ENCODE measurements at places on chromosomes 2 and 18.

GRCh38 chr18:59087391-59087790, 52.3 kb upstream of the SEC11C start:
- DNase-seq: no peak

GRCh38 chr2:238845583-238846377, 2.1 kb upstream of the TWIST2 start:
- DNase-seq: no peak

DNA sequence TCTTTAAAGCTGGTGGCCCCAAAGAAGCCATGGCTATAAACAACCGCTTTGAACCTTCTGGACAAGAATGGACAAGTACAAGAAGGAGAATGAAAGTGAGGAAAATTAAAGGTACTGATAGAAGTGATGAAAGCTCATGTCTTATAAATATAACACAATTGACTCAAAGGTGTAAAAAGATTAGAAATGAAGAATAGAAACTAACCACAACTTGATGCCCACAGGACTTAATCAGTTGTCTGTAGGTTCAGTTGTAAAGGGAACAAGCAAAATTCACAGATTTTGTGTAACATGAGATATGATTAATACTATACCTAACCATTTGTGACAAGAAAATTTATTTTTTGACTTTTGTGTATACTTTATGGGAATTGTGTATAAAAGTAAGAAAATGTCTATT, 135.7 kb downstream of the NUP35 start:
- DNase-seq: no peak

GRCh38 chr2:173271135-173271534, 83.5 kb upstream of the CDCA7 start:
- no peak for DNase-seq

GRCh38 chr2:136051001-136051724, 65.7 kb upstream of the DARS1 start:
- DNase-seq: no peak

DNA sequence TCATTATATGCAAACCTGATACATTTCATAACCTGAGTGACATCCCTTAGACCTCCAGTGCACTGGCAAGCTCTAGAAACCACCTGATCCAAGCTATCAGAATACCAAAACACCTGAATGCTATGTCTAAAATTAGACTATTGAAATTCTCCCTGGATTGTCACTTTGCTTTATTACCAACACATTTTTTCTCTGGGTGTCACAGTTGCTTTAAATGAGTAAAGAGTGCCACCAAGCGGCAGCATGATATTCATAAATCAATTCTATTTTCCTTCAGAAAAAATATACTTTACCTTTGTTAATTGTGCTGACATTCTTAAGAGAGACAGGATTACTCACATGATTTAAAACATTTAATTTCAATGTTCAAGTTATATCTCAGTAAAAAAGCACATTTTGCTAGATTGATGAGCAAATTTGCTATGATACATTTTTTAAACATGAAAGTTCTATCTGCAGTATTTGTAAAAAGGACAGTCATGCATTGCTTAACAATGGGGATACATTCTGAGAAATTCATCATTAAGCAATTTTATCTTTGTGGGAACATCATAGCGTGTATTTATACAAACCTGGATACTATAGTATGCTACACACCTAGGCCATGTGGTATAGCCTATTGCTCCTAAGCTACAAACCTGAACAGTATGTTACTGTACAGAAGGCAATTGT, 338.4 kb upstream of the SLC39A10 start:
- DNase-seq: peak; percentile 49

- peak; percentile 24 for DNase-seq
Observed at GRCh38 chr18:64037812-64038414, 68.0 kb downstream of the SERPINB8 start.

- no peak for DNase-seq
Observed at GRCh38 chr2:121130301-121130850, 154.6 kb downstream of the TFCP2L1 start.

DNA sequence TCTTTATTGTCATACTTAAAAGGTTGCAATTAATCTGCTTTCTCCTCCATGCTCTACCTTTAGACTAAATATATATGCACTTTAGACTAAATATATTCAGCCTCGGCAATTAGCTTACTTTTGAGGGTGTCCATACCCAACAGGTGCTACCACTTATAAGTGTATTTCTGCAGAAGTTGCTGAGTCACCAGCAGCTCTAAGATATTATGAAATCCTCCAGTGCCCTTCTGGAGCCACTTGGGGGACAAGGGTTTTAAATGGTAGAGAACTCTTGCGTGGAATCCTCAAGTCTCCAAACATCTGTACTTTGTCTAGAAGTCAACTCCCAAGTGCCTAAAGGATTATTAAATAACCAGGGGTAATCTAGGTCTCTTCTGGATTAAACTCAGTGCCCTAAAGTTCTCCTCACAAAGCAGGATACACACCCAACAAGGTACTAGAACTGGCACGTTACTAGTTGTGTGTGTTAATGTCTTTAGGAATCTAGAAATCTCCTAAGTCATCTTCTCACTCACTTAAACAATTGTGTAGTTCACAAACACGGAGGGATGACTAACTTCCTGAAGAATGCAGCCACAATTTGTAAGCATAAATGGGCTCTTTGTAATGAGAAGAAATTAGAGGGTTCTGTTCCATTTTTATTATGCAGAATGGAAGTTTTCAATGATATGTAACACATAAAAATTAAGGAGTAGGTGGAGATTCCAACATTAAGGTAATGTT, 159.7 kb downstream of the CD226 start:
- DNase-seq: peak; percentile 56

DNA sequence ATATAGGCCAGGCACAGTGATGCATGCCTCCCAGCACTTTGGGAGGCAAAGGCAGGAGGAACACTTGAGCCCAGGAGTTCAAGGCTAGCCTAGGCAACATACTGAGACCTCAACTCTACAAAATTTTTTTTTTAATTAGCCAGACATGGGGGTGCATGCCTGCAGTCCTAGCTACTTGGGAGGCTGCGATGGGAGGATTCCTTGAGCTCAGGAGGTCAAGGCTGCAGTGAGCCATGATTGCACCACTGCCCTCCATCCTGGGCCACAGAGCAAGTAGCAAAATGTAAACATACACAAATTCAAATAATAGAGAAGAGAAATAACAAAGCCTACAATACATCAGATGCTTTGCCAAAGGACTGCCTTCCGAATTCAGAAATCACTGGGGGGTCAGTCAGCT, 7.0 kb upstream of the SP3 start:
- no peak for DNase-seq

GRCh38 chr2:134244086-134244485, 9.8 kb upstream of the MGAT5 start:
- DNase-seq: peak; percentile 34

DNA sequence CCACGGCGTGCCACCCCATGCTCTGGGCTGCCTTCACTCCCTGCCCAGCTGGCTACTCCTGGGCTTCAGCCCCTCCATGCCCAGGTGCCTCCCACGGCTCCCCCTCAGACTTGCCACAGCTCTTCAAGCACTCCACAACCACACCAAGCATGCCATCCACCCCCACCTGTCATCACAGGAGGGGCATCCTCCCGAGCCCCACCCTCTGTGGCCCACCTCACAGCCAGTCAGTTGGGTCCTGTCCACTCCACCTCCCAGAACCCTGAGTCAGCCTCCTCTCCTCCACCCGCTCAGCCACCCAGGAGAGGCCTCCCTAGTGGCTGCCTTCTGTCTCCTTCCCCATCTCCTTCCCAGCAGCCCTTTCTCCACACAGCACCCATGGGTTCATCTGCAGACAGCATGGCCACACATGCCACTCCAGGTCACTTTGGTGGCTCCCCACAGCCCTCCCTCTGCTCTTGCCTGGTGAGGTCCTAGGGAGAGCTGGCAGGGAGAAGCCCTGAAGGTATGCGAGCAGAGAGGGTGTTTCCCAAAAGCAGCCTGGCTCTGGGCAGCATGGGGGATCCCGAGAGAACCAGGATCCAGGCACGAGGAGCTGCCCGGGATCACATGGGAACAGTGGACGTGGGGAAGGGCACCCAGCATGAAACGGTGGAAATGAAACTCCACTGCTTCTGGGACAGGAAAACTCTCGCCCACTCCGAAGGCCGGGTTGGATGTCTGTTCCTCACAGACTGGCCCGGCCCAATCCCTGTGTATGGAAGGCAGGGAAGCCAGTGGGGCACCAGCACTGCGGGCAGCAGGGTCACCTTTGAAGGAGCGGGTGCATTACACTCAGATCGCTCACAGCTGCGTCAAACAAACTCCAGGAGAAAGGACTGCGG, 2.7 kb downstream of the LIMS2 start:
- DNase-seq: no peak

DNA sequence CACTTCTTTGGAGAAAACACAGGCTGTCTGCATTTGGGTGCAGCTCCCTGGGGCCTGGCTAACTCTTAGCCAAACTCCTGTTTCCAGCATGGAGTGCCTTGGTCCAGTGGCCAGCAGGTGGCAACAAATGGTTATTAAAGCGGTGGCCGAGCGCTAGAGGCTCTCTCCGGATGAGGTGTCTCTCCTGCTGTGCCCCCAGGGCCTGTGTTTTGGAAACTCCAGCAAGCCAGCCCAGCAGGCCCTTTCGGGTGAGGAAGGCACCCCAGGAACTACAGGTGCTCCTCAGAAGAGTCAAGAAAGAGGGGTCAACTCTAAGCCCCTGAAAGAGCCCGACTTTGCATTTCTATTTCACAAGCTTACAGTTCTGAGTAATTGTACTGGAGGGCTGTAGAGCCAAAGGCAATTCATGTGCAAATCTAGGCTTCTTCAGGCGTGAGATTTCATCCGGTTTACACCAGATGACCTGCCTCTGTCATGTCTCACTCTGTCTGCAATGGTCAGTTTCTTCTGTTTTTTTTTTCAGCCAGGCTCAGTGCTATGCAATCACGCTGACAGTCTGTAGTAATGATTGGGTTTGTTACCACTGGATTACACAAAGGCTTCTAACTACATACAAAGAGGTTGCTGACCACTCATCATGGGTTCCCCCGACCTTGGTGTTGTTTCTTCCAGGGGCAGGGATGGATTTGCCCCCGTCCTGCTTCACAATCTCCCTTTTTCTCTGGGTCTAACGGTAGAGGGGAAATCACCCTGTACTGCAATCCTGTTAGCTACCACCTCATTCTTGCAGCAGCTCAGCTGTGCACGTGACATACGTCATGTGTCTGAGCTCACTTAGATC, 7.6 kb upstream of the CHRNA1 start:
- DNase-seq: peak; percentile 84

GRCh38 chr2:15678909-15679308, 87.2 kb downstream of the DDX1 start:
- DNase-seq: no peak

GRCh38 chr2:39778233-39778632, 825 bp downstream of the THUMPD2 start:
- no peak for DNase-seq

DNA sequence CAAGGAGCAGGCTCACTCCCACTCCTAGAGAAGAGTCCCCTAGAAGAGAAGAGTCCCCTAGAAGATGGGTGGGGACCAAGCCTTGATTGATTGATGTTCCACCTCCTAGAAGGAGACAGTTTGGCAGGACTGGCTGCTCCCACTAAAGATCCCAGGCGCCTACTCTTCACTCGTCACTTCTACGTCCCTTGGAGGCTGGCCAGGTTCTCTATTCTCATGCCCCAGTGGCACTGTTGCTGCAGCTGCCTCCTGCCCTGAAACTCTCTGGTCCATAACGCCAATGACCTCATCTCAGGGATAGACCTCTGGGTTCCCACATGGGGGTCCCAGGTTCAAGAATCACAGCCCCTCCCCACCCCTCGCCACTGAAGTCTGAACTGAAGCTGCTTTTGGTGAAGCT, 2.5 kb upstream of the SP140L start:
- DNase-seq: no peak

DNA sequence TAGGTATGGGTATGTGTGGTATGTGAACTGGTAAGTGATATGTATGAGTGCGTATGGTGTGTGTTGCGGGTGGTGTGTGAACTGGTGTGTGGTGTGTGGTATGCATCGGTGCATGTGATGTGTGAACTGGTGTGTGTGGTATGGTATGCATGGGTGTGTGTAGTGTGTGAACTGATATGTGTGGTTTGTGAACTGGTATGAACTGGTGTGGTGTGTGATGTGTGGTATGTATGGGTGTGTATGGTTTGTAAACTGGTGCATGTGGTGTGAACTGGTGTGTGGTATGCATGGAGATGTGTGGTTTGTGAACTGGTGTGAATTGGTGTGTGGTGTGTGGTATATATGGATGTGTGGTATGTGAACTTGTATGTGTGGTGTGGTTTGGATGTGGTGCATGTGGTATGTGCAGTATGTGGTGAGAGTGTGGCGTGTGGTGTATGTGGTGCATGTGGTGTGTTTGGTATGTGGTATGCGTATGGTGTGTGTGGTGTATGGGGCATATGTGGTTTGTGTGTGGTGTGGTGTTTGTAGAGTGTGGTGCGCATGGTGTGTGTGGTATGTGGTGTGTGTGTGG, 208.9 kb upstream of the TNP1 start:
- no peak for DNase-seq

- DNase-seq: no peak
Observed at GRCh38 chr2:229348128-229348527, 77.0 kb upstream of the PID1 start.

DNA sequence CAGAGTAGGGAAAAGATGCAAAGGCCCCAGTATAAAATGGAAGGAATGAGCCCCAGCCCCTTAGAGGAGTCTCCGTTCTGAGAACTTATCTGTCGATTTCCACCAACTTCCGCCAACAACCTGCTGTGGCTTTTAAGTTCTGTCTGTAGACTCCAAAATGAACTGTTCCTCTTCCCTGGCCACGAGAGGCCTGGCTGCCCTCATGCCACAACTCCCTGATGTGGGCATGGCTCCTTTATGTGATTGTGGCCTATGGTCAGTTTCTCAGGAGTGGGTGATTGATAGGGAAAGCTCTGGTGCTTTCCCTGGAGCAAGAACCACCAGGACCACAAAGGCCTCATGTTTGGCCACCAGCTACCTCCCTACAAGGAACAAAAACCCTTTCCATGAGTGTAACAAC, 18.8 kb upstream of the CD207 start:
- no peak for DNase-seq

- no peak for DNase-seq
Observed at GRCh38 chr2:232447638-232448303, 8.2 kb upstream of the ALPI start.

DNA sequence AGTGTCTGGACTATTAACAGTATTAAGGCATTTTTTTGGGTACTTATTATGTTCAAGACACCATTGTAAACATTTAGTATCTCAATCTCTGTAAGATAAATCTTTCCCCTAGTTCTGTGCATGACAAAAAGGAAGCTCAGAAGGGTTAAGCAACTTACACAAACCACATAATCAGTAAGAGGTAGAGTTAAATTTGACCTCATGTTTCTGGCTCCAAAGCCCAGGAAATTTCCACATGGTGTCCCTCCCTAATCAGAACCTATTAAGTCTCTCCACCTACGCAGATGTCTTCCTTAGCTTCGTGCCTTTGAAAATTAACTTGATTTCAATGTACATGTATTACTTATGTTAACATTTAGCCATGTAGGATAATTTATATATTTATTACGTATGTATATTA, 2.0 kb downstream of the MFSD6 start:
- DNase-seq: no peak

All from fibroblast of skin of scalp (primary cell).